Lower lobe of right lung (tissue), 2 donors: ENCODE measurements at places on chromosomes 7 and 10. TPM values are rescaled to one million over a fixed set of nuclear protein-coding genes. Genes with fewer than 3 reads are reported as not detected.

Gene PAPOLB
- total RNA-seq = 0.24 TPM

Gene HOXA13
- total RNA-seq = not detected

Gene ZNF425
- 1.2 TPM for total RNA-seq

Gene MYH16
- not detected for total RNA-seq

DNA sequence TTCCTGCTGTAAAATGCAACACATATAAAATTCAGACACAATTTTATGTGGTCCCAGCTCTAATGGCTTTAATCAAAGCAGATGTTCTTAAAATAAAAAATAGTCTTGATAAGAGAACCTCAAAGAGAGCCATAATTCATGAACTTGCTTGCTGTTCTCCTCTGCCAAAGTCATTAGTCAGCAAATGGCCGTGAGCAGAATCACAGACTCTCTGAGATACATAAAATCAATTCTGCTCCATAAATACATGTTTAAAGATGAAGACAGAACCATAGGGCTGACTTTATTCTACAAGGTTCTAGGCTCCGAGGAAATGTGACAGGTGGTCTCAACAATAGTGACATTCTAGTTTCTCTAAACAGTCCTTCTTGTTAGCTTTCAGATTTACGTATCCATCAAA is 29.8 kb downstream of the HSPA12A start:
- DNase-seq = no peak

Gene ERVW-1
- not detected for total RNA-seq

DNA sequence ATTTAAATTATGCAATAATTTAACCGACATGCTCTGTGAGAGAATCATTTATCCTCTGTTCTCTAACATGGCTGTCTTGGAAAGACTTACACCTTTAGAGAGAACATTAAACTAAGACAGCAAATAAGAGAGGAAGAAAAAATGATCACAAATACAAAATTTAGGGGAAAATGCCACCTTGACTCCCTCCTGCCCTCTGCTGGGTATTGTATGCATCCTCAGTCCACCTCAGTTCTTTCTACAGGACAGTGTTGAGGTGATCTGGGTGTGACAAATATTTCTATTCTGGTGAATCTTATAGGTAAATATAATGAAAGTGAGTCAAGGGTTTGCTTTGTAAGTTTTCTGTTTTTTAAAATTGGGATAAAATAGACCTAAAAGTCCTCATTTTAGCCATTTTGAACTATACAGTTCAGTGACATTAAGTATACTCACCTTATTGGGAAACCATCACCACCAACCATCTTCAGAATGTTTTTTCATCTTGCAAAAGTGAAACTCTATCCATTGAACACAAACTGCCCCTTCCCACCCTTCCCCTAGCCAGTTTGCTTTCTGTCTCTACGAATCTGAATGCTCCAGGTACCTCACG is 61.5 kb upstream of the ELMO1 start:
- no peak for DNase-seq

Gene ARF5
- total RNA-seq = 88.6 TPM

GRCh38 chr10:123413353-123413752 is 252.8 kb upstream of the GPR26 start:
- no peak for DNase-seq
